ENCODE measurements at places on chromosomes 16 and 17. TPM values are rescaled to one million over a fixed set of nuclear protein-coding genes. Genes with fewer than 3 reads are reported as not detected.

KRTAP4-3 gene
- polyA plus RNA-seq, result not detected

QPRT gene
- polyA plus RNA-seq, result 1.3 TPM

MYO15A gene
- 0.70 TPM for polyA plus RNA-seq

TMEM101 gene
- 12.3 TPM for polyA plus RNA-seq
